ENCODE measurements at places on chromosomes 6 and 20.

DNA sequence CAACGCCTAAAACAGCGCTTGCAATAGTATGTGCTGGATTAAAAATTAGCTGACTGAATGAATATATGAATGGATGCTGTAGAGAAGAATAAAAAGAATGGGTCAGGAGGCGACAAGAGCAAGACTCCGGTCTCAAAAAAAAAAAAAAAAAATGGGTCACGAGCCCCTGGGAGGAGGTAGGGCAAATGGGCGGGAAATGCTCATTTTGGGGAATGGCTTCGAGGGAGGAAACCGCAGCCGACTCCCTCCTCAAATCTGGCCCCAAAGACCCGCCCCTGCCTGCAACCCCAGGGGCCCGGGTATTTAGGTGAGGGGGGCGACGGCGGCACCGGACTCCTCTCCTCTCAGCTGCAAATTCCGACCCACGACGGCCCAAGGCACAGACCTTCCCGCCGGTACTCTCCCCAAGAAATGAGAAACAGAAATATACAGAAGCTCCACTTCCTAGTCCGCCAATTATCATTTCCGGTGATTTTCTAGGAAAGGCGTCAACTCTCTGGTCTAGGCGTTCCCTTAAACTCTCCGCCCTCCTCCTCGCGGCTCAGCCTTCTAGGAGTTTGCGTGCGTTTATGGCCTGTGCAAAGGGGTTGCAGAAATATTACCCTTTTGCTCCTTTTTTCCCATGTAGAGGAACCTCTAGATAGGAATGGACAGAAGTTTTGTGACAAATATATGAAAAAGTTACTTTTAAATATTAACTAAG lies at the start of gene ZNF311:
TSS of gene ZNF311 (minus strand) at position 133 of the 703 bp plus-strand sequence. CDS start 1,361 bp downstream, outside the sequence.
- DNase-seq: peak; percentile 39

DNA sequence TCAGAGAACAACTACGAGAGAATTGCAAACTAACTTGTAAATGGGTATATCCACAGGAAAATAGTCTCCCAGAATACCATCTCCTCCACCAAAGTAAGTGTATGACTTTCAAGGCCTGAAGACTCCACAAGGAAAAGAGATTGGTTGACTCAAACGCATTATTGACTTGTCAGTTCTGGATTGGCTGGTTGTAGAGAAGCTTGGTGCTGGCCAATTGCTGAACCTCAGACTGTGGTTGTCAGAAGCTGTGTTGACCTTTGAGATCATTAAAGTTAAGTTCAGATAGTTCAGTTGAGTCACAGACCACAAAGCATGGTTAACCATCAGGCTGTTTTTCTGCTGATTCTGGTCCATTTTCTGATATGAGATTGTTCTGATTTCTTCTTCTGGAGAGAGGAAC lies 388.3 kb downstream of the BMP2 start:
- DNase-seq: no peak

DNA sequence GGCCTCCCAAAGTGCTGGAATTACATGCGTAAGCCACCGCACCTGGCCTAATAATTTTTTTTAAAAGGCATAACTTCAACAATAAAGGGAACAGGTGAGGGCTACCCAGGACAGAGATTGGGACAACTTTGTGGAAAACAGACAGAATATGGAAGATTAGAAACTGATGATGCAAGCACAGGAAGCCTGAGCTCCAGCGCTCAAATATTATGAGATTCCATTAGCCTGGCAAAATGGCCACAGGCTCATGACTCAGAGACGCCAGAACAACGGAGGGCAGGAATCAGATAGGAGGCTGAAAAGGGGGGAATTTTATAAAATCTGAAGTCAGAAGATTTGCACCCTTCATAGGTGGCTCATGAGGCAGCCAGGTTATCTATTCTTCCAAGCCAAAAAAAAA lies 103.1 kb upstream of the MRPS10 start:
- no peak for DNase-seq

- no peak for DNase-seq
These were observed 5.9 kb upstream of the PAQR8 start for GRCh38 chr6:52356017-52356416.

DNA sequence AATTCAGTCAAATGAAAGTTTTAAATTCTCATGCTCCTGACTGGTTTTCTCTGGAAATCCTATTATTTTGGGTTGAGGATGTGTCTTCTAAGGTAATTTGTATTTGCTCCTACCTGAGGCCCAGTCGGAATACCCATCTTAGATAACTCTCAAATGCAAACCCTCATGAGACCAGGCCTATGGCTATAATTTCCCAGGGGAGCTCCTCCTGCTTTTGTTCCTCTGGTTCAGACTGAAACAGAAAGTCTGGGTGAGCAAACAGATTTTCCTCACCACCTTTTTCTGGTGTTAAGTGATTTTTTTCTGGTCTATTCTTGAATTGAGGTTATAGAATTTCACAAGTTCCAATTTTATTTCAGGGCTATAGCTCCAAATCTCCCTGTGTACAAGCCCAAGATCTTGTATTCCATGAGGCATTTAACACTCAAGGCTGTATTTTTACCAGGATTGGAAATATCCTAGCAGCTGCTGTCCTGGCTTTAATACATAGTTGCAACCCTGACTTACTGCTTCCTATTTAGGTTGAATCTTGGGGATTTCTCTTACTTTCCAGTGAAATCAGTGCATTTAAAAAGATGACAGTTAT lies 169.1 kb upstream of the PTCHD4 start:
- DNase-seq: no peak

DNA sequence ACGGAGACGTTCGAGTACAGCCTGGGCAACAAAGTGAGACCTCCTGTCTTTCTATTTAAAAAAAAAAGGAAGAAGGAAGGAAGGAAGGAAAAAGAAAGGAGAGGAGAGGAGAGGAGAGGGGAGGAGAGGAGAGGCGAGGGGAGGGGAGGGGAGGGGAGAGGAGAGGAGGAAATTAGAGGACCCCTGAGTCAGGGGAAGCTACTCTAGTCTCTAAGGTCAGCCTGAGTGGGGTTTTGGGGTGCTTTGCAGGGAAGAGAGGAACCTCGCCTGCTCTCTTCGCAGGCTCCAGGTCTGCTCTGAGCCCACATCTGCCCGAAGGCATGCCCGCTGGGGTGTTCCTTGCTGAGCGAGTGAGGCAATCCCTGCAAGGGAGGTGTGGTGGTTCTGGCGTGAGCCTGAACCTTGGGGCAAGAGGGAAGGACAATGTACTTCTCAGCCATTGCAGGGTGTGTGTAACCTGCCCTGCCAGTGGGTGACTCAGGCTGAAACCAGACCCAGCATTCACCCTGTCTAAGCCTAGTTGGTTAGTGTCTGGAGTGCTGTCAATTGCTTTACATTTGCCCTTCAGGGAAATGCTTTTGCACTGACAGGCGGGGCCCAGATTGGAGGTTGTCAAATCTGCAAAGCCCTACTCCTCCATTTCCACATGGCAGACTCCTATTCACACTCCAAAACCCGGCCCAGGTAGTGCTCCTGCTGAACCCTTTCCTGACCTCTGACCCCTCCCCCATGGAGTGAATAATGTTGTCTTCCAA lies 15.3 kb upstream of the MMP9 start:
- no peak for DNase-seq

DNA sequence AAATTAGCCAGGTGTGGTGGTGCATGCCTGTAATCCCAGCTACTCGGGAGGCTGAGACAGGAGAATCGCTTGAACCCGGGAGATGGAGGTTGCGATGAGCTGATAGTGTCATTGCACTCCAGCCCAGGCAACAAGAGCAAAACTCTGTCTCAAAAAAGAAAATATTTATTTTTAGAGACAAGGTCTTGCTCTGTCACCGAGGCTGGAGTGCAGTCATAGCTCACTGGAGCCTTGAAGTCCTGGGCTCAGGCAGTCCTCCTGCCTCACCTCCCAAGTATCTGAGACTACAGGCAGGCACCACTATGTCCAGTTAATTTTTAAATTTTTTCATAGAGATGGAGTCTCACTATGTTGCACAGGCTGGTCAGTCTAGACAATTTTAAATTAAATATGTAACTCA lies 16.2 kb upstream of the CEBPB start:
- DNase-seq: no peak

DNA sequence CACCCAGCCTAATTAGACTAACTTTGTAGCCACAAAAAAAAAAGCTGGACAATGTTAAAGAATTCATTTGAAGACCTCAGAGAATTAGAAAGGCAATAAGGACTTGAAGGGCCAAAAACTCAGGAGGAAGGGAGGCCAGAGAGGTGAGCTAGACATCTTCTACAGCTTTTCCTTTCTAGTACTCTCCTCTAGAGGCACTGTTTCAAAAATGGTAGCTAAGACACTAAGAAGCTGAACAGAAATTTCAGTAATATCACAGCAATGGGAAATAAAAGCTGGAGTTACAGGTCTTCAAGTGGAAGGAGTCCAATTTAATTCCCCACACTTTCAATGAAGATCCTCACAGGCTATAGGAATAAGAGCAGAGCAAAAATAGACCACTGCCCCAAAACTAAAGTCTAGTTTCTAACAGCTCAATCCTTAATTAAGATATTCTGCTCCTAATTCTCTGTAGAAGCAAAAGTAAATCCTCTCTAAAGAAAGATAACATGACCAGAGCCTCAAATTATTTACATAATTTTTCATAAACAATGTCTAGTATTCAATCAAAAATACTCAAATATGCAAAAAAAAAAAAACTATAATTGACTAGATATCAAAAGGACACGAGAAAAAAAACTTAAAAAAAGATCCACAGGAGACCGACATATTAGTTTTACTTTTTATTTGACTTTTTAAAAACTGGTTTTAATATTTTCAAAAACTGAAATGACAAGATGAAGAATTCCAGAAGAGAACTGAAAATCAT lies 63.7 kb downstream of the RNGTT start:
- DNase-seq: no peak

DNA sequence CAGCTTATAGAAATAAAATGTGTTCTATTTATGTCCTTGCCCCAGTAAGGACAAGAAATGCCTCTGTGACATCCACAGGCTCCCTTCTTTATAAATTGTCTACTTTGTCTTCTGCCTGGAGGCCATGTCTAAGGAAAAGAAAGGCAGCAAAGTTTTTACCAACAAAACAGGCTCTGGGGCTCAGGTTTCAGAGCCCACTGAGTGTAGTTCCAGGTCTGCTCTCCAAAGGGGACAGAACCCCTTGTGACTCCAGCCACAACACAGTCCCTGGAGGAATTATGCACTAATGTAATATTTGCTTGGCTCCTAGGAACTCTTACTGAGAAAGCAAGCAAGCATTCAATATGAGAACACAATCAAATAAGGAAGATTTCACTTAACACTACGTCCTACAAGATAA lies 80.1 kb downstream of the PAK5 start:
- no peak for DNase-seq

DNA sequence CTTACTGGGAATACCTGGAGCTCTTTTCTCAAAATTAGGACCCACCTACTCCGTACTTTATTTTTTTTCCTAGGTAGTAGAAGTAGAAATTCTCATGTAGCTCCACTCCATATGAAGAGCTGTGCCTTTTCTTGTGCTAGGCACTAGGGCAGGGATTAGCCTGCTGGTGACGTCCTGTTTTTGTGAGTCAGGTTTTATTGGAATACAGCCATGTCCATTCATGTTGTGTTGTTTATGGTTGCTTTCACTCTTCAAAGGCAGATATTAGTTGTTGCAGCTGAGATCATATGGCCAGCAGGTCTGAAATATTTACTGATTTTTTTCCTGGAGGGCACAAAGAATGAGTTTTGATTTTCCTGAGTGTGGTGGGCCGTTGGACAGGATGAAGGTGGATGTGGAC lies 20.5 kb downstream of the XRN2 start:
- DNase-seq: no peak

DNA sequence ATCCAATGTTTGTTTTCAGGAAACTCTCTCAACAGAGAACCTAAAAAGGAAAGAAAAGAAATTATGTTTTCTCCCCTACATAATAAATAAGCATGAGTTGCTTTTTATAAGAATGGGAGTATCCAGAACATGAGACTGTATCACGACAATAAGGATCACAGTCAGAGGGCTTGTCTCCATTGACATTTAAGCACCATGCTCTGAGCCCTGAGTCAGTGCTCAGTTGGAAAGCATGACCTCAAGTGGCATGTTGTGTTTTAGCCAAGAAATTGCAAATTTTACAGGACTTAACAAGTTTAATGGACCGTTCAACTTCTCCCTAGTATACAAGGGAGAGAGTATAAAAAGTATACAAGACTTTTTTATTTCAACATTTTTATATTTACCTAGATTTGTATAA lies 431.6 kb downstream of the GJA1 start:
- DNase-seq: no peak

- no peak for DNase-seq
These were observed 171.8 kb upstream of the AKAP12 start for GRCh38 chr6:151067684-151068596.

GRCh38 chr6:6436946-6437345 lies 116.5 kb upstream of the F13A1 start:
- no peak for DNase-seq

GRCh38 chr20:17859002-17859615 lies 109.5 kb downstream of the SNX5 start:
- DNase-seq: no peak

- peak; percentile 6 for DNase-seq
These were observed 79.9 kb upstream of the BHLHE23 start for GRCh38 chr20:63086421-63087235.

Measured in WTC11 (cell line).